ENCODE measurements at places on chromosomes 3 and 15. TPM values are rescaled to one million over a fixed set of nuclear protein-coding genes. Genes with fewer than 3 reads are reported as not detected.

ZMYND10 gene
- polyA plus RNA-seq = 20.9 TPM

DNA sequence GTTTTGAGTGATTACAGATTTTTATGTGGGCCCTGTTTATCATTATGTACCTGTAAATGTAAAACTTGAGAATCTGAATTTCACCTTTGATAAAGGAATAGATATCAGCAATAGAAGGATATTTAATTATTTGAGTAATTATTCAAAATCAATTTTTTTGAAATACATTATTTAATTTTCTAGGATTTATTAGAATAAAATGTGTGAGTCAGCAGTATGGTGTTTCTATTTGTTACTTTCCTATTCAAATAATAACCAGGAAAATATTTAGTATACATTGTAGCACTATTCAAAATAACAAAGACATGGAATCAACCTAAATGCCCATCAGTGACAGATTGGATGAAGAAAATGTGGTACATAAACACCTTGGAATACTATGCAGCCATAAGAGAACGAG is 22.1 kb downstream of the CAPN7 start:
- DNase-seq = no peak

GRCh38 chr3:157152930-157153329 is 7.0 kb downstream of the CCNL1 start:
- no peak for DNase-seq

DNA sequence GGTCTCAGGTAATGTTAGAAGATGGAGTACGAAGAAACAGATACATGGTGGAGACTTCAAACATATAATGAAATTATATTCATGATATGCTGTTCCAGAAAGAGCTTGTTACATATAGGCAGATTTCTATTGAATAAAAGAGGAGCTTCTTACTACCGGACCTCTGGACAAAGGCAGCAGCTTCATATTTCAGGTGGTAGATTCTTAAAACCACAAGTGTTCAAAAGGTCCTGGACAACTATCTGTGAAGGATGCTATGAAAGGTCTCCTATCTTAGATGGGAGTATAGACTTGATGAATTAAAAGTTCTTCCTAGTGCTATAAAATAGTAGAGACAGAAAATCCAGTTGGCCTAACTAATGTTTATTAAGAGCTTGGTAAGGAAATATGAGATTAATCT is 43.2 kb downstream of the MYLK start:
- no peak for DNase-seq

GRCh38 chr3:183825456-183826161 is at the start of gene MAP6D1:
MAP6D1 (minus strand) TSS chr3:183825577; CDS start chr3:183825547, 30 bp downstream.
- DNase-seq = peak; percentile 34

GRCh38 chr3:105539897-105540296 is 173.2 kb downstream of the ALCAM start:
- no peak for DNase-seq

GRCh38 chr3:129890891-129891290 is 2.6 kb downstream of the TMCC1 start:
- DNase-seq = no peak
